ENCODE measurements at places on chromosomes 5 and 9.

- DNase-seq = no peak
Measured at GRCh38 chr9:128304136-128304970, 17.9 kb downstream of the TRUB2 start.

DNA sequence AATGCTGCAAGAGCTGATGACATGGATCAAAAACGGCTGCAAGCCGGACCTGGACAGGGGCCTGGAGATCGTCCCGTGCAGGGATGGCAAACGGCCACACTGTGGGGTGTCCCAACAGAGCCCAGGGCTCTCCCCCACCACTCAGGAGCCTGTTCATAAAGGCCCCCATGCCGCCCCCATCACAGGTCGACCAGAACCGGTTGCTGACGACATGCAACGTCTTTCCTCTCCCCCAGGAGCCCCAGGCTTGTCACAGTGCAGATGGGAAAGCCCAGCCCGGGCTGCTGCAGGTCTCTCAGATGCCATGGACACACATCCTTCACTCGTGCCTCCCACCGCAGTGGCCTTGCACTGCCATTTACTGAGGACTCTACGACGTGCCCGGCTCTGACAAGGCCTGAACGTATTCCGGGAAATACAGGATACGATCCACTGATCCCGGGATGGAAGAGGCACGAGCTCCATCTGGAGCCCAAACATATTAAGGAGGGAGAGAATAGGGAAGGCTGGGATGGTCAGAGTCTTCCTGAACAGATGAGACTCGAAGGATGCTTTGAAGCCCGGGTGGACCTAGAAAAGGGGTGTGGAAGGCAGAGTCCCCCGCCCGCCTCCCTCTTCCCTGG is 76.5 kb upstream of the SARDH start:
- no peak for DNase-seq

DNA sequence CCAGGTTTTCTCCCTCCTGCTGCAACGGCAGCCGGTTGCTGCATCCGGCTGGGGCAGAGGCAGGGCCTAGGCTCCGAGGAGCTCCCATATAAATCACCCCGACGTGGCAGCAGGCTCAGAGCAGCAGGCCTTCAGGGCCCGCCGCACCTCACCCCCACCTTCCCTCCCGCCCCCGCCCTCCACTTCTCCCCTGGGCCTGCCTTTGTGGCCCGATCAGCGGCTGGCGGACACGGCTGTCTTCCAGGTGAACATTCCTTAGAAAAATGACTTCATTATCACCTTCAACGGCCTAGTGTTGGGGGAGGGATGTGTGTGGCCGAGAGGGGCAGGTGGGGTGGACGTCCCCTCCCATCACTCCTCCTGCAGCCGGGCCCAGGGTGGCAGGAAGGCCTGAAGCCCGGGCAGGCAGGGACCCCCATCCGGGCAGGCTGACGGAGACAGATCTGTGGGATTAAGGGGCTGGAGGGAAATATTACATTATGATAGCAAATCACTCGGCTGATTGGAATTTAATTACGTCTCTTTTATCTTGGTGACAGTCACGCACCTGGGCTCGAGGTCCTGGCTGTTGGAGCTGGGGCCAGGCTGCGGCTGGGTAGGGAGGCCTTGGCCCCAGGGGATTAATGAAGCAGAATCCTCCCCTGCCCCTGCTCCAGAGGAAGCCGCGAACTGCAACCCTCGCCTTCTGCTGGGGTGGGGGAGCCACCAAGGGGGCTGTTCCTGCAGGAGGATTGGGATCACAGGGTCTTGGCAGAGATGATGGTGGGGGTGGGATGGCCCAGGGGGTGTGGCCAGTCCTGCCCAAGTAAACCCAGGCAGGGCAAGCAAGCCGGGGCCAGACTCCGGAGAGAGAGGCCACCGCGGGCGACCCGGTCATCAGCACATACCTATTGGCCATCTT is 38.4 kb upstream of the RXRA start:
- DNase-seq = no peak

GRCh38 chr5:75496026-75496425 is 15.4 kb downstream of the CERT1 start:
- no peak for DNase-seq

- no peak for DNase-seq
Measured at GRCh38 chr5:73433982-73434342, 14.6 kb downstream of the FOXD1 start.

Data from CD4-positive, alpha-beta T cell treated with Interleukin-4 for 1 hour (primary cell).